ENCODE measurements at places on chromosomes 4 and X.

DNA sequence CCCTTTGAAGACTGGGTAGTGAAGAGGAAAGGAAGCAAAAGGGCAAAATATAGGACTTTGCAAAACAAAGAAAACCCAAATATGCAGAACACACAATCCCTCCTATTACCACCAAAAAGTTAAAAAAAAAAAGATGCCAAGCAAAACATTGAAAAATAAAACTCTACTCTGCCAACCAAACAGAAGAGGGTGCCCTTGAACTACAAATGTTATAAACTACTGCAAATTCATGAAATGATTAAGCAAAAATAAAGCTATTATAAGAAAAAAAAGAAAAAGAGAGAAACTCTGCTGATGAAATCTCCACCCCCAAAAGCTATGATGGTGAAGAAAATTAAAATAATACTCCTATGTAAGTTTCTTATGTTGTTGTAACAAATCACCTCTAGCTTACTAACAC lies 168.5 kb upstream of the STK26 start:
- no peak for DNase-seq

DNA sequence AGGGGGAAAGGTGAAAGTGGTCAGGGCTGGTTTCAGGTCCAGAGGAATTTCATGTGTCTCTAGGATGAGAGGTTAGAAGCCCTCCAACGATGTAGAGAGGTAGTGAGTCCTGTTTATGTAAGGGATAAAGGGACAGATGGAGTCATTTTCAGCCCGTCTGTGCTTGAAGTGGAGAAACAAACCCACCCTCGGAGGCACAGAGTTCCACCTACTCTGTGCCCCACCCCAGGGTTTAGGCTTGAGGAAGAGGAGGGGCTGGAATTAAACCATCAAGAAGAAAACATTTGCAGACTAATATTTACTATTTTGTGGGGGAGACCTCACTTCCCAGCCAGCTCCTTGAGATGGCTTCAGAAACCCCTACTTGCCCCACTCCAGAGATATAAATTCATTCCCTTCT lies 868 bp upstream of the GNL3L start:
- no peak for DNase-seq

GRCh38 chrX:7941390-7942042 lies 14.3 kb upstream of the PNPLA4 start:
- DNase-seq, result no peak

GRCh38 chrX:151753313-151754046 lies 18.9 kb downstream of the CNGA2 start:
- peak; percentile 7 for DNase-seq

- DNase-seq, result no peak
Observed at GRCh38 chrX:53281321-53281822, at the start of gene IQSEC2. IQSEC2 (minus strand) TSS chrX:53281584.

DNA sequence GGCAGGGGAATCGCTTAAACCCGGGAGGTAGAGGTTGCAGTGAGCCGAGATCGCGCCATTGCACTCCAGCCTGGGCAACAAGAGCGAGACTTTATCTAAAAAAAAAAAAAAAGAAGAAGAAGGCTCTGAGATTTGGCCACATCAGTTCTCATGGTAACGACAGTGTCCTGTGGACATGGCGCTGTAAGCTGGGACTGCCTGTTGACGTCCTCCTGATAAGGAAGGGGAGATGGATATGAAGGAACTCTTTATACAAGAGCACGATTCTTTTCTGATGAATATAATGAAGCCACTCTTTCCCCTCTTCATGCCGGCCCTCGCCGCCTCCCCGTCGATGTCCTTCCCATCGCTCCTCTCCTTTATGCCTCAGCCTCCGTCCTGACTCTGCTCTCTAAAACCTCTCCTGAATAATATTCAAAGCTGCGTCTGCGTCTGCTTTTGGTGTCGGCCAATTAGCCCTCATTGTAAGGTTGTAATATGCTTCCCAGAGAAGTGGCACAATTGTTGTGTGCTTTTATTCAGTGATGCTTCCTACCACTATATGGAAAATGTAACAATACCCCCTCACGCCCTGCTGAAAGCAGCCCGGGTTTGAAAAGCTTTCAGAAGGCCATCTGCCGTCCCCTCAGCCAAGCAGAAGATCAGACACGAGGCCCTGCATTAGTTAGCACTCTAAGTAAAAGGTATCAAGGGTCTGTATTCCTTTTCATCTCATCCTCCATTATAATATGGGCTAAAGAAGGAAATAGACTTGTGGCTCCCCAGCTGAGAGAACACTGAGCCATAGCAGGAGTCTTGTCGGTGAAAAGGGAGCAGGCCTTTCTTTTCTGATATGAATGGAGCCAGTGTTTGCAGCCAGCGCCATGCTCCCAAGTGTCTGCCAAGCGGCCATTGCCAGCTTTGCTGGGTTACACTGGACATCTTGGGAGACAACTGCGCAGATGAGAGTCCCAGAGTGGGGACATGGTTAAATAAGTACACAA lies 22.1 kb upstream of the SCOC start:
- no peak for DNase-seq

DNA sequence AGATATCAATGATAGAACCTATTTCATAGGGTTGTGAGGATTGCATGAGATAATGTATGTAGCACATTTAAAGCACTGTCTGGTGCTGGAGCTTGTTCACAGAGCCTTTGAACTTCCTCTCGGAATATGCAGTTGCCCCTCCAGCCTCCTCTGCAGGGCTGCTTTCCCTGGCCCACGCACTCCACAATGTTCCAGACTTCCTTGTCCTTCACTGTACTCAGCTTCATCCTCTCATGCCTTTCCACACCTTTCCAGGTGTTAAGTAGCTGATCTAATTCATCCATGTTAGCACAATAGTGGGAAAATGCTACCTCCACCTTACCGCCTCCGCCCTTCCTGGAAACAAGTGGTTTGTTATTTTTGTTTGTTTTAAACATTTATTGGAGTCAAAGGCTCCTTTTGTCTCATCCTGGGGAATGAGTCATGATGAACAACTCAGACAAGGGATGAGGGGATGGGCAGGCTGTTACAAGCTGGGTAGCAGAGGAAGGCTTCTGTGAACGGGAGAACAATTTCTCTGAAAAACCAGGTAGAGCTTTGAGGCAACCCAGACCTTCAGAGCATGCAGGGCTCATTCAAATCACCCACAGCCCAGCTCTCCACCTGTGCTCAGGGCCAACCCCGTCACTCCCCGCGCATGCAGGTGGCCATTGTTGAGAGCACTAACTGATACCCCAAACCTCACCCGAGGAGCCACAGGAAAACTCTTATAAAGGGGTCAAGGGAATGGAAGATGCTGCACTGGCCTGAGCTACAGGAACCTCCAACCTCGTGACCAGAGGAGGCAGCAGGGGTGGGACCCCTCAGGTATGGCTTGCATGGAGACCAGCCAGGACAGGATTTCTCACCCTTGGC lies 84.9 kb upstream of the TBL1X start:
- no peak for DNase-seq

DNA sequence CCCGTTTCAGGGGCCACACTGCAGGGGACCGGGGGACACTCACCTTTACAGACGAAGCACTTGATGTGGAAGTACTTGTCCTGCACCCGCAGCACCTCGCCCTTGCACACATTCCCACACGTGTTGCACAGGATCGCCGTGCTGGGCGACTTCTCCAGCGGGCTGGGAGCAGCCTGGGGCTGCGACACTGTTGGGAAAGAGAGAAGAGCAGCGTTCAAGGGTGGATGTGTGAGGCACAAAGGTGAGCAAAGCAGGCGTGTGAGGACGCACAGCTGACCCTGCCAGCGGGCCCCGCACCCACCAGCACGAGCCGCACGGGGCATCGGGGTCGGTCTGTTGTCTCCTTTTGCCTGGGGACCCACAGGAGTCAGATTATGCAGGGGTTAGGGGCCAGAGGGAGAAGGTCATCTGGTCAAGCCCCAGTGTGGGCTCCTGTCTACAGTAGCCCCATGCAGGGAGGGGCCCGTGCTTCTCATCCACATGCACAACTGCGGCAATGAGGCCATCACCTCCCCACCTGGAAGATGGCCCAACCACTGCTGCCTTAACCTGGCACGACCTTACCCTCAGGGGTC lies 52.1 kb downstream of the ABLIM2 start:
- DNase-seq, result no peak

DNA sequence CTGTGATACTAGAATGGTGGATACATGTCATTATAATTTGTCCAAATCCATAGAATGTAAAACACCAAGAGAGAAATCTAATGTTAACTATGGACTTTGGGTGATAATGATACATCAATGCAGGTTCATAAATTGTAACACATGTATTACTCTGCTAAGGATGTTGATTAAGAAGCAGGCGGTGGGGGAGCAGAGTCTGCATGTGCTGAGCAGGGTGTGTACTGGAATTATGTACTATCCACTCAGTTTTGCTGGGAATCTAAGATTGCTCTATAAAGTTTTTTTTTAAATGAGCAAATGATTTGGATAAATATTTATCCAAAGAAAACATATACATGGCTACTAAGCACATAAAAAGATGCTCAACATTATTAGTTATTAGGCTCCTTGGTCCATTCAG lies 15.0 kb upstream of the MANBA start:
- DNase-seq, result no peak

- DNase-seq, result no peak
Observed at GRCh38 chrX:126393284-126393683, 159.3 kb downstream of the DCAF12L1 start.

DNA sequence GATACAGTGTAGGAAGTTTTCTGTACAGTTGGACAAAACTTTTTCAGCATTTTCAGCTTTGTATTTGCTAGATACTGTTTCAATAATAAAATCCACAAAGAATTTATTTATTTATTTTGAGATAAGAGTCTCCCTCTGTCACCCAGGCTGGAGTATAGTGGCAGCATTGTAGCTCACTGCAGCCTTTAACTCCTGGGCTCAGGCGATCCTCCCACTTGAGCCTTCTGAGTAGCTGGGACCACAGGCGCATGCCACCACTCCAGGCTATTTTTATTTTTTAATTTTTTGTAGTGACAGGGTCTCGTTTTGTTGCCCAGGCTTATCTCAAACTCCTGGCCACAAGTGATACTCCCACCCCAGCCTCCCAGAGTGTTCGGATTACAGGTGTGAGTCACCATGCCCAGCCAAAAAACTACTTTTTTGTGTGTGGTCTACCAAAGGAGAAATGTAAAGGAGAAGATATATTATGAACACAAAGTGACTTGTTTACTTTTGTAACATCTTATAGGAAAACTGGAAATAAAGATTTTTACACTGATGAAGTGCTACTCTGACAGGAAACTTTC lies 13.0 kb upstream of the SOWAHD start:
- no peak for DNase-seq

- no peak for DNase-seq
Observed at GRCh38 chr4:130955520-130955919, 1859.6 kb downstream of the C4orf33 start.

DNA sequence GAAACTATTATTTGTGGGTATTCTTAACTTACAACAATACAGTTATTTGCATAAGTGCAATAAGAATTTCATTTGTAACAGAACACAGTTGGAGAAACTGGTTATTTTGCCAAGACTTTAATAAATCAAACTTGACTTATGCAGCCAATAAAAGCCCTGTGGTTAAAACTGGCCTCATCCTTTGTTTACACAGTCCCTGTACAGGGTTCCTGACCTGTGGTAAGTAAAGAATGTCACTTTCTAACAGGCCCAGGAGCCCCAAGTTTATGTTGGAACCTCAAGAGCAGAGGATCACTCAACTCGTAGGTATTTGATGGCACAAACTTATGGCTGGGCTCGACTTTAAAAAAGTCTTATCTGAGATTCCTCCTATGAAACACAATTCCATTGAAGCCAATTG lies 88.6 kb upstream of the PTCHD1 start:
- no peak for DNase-seq

DNA sequence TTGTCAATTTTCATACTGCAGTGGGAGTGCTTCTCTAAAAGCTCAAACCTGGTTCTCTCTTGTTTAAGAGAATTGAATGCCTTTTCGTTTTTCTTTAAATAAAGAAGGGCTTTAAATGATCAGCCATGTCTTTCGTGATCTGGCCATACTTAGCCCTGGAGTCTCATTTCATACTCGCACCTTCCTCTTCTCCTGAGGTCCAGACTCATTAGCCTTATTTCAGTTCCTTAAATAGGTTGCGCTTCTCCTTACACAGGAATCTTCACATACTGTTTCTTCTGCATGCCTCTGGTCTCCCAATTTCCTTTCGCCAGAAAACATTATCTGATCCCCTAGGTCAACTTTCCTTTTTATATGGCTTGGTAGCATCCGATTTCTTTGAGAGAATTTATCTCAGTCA lies 565.6 kb upstream of the TENM3 start:
- no peak for DNase-seq

GRCh38 chrX:112851161-112851779 lies 10.6 kb upstream of the AMOT start:
- no peak for DNase-seq

DNA sequence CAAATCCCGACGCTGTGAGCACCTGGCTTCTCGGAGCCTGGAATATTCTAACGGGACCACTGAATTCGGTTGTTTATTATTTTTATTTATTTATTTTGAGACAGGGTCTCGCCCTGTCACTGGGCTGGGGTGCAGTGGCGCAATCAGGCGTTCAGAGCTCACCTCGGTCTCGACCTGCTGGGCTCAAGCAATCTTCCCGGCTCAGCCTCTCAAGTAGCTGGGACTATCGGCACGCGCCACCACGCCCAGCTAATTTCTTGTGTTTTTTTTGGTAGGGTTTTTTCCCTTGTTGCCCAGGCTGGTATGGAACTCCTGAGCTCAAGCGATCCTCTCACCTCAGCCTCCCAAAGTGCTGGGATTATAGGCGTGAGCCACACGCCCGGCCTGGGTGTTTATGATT lies 21.5 kb upstream of the S100P start:
- DNase-seq, result no peak

- DNase-seq, result no peak
Observed at GRCh38 chr4:186604124-186604807, 48.9 kb upstream of the MTNR1A start.

- peak; percentile 20 for DNase-seq
Observed at GRCh38 chrX:19839770-19840254, 47.6 kb downstream of the SH3KBP1 start.

DNA sequence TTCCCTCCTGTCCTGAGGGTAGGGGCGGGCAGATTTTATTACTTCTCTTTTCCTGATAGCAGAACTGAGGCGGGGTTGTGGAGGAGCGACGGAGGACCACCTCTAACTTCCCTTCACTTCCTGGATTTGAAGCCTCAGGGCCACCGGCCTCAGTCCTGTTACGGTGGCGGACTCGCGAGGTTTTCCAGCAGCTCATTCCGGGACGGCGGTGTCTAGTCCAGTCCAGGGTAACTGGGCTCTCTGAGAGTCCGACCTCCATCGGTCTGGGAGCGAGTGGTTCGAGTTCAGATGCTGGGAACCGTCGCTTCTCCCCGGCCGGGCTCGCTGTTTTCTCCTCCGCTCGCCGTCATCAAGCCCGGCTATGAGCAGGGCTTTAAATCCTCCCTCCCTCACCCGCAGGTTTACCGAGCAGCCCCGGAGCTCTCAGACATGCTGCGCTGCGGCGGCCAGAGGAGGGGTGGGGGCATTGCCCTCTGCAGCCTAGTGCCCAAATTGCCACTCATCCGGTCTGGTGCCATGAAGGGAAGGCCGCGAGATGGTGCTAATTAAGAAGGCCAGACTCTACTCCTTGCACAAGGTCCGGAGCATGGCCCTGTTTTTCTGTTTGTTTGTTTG lies 23.3 kb downstream of the HAND2 start:
- DNase-seq, result no peak

All from activated CD4-positive, alpha-beta T cell treated with anti-CD3 and anti-CD28 coated beads, Interleukin-2, amount 10 ng/mL, durations not matched to agents 7 days and 5 days (primary cell).